Endothelial cell of umbilical vein (primary cell): ENCODE measurements at places on chromosomes 7 and 10. TPM values are rescaled to one million over a fixed set of nuclear protein-coding genes. Genes with fewer than 3 reads are reported as not detected.

- H3K27ac ChIP-seq = no peak overlapping the region
- no peaks in the 10 kb centered on the region for H3K4me1 ChIP-seq
- DNase-seq = no peak
- no peak overlapping the region for H3K4me3 ChIP-seq
- H3K36me3 ChIP-seq = no peaks in the 10 kb centered on the region
These were observed 19.4 kb downstream of the C1GALT1 start for GRCh38 chr7:7201578-7202374.

- H3K4me3 ChIP-seq = no peak overlapping the region
- H3K27me3 ChIP-seq = peaks cover 7% of the 10 kb centered on the region
- no peak for DNase-seq
These were observed 92.9 kb downstream of the ZNF467 start for GRCh38 chr7:149680331-149681025.

DNA sequence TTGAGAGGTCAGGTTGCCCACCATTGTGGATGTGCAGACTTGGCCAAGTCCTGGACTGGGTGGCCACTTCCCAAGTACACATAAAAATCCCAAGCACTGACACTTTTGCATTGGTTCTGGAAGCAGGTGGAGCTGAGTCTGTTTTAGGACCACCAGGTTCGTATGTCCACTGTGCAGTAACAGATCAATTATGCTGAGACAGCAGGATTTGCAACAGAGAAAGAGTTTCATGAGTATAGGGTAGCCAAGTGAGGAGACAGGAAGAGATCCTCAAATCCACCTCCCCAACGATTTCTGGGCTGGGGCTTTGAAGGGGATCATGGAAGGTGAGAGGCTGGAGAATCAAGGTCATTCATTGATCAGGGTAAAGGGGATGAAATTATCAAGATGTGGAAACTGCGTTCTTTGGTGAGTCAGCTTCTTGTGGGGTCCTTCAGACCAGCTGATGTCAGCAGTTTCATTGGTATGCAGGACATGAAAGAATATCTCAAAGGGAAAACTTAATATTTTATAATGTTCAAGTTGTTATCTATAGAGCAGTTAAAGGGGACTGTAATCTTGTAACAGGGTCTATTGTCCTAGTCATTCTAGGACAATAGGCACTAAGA is 277.7 kb downstream of the GALNT17 start:
- no peaks in the 10 kb centered on the region for H3K4me1 ChIP-seq
- no peaks in the 10 kb centered on the region for H3K27me3 ChIP-seq
- H3K4me3 ChIP-seq = no peak overlapping the region
- no peak overlapping the region for H3K27ac ChIP-seq

- no peaks in the 10 kb centered on the region for H3K4me1 ChIP-seq
- no peak overlapping the region for H3K27ac ChIP-seq
- no peak for DNase-seq
- no peak overlapping the region for H3K4me3 ChIP-seq
These were observed 19.7 kb downstream of the SUFU start for GRCh38 chr10:102523250-102524029.

- peak overlapping the region; percentile 43 for H3K27ac ChIP-seq
- no peak overlapping the region for H3K4me3 ChIP-seq
- peaks cover 21% of the 10 kb centered on the region for H3K4me1 ChIP-seq
- no peaks in the 10 kb centered on the region for H3K27me3 ChIP-seq
These were observed 8.2 kb downstream of the MRC1 start for GRCh38 chr10:17817316-17817715.

GRCh38 chr7:21948364-21948763 is 2.7 kb upstream of the CDCA7L start:
- peaks cover 32% of the 10 kb centered on the region for H3K4me1 ChIP-seq
- no peak for DNase-seq
- H3K27me3 ChIP-seq = no peaks in the 10 kb centered on the region
- no peak overlapping the region for H3K4me3 ChIP-seq
- H3K27ac ChIP-seq = no peak overlapping the region

GRCh38 chr10:96619120-96619519 is 32.3 kb upstream of the TM9SF3 start:
- no peaks in the 10 kb centered on the region for H3K27me3 ChIP-seq
- no peaks in the 10 kb centered on the region for H3K36me3 ChIP-seq
- DNase-seq = no peak
- no peak overlapping the region for H3K4me3 ChIP-seq
- H3K4me1 ChIP-seq = no peaks in the 10 kb centered on the region
- H3K27ac ChIP-seq = no peak overlapping the region

LIPN gene
- total RNA-seq = not detected in 2 replicates
